NCI-H82 (cell line): ENCODE measurements at places on chromosomes 1 and 21.

DNA sequence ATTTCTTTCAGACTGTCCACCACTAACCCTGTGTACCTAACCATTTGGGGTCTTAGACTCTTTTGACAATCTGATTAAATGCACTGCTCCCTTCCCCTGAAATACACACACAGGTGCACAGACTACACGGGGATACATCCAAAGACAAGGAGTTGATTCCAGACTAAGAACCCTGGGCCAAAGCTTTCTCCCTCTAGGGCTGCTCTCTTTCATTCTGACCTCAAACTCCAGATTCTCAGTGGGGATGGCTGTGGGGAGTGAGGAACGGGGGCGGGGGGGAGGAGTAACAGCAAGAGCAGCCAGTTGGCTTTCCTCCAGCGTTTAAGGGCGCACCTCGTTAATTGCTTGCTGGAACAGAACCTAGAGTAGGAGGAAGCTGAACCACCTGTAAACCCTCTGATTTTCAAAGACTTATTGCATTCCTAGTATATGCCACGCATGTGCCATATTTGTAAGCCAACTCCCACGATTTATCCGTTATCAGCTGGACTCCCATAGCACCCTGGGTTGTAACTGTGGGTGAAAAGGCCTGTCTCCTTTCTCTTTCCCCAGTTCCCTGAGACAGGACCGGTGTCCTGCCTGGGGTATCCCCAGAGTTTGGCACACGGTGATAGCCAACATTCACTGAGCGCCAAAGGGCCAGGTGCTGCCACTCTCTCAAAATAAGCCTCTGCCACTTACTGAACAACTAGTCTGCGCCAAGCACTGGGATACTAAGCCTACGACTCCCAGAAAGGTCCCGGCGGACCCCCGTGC, 920 bp downstream of the MTHFR start:
- DNase-seq = peak; percentile 42

GRCh38 chr1:222420633-222421032, 127.3 kb downstream of the HHIPL2 start:
- no peak for DNase-seq

GRCh38 chr1:158931055-158931737, at the start of gene PYHIN1:
TSS of gene PYHIN1 (plus strand) at chr1:158931552. CDS start at chr1:158936911, 5,359 bp downstream.
- DNase-seq = no peak

DNA sequence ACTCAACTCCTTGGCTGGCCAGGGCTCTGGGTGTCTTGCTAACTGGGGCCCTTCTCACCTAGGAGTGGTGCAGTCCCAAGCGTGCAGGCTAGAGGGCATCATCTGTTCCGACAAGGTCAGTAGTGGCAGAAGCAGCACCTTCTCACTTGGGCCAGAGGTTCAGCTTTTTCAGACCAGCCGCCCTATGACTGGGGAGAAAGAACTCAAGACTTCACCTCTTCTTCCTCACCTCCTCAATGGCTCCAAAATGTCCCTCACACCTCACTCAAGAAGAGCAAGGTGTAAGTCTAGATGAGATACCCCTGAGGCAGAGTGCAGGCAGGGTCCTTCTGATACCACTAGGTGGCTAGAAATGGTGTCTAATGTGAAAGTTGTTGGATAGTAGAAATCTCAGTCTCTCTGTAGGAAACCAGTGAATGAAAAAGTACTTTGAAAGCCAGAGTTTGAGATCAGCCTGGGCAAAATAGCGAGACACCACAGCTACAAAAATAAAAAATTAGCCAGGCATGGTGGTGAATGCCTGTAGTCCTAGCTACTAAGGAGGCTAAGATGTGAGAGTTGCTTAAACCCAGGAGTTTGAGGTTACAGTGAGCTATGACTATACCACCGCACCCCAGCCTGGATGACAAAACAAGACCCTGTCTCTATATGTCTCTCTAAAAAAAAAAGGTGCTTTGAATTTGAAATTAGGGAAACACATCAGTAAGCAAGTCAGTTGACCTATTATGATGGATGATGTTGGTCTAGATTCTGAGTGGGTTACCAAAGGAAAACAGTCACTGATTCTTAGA, 8.6 kb upstream of the IL20 start:
- peak; percentile 22 for DNase-seq

DNA sequence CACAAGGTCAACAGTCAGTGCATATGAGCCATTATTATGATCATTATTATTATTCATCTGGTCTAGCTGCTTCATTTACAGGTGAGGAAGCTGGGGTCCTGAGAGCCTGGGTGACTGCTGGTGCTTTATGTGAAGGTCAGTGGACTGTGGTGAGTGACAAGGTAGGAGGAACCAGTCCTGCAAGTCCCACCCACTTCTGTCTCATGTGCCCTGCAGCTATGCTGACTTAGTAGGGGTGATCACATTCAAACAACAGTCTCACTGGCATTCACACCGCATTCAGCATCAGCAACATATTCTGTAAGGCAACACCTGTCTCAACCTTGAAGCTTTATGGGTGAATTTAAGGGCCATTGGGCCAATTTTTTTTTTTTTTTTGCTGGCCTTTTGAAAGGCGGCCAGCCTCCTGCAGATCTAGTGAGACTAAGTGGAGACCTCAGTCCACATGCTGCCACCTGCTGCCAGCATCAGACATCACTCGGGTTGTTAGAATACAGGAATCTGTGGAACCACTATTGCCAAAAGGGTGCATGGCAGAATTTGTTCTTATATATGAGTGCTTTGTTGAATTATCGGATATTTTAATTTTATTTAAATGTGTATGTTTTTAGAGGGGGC, 59.9 kb upstream of the CACNA1E start:
- peak; percentile 69 for DNase-seq

GRCh38 chr1:43545339-43545694, 14.6 kb downstream of the PTPRF start:
- no peak for DNase-seq

- no peak for DNase-seq
These were observed 10.1 kb downstream of the EIF2B3 start for GRCh38 chr1:44976252-44976651.

GRCh38 chr21:18655931-18656330, 252.3 kb upstream of the TMPRSS15 start:
- no peak for DNase-seq

DNA sequence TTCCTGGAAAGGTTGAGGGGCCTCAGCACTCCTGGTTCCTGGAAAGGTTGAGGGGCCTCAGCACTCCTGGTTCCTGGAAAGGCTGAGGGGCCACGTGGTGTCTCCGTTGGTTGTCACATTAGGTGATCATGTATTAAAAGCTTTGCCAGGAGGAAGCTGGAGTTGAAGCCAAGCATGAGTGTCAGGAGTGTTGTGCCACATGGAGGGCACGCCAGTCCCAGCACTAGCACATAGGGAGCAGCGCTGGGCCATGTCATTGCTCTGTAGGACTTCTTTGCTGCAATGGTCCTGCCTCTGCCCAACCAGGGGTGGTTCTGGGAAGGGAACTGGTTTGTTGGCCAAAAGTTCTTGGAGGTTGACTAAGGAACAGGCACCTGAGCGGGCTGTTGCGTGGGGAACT, 13.3 kb downstream of the ATP5PO start:
- DNase-seq = no peak

DNA sequence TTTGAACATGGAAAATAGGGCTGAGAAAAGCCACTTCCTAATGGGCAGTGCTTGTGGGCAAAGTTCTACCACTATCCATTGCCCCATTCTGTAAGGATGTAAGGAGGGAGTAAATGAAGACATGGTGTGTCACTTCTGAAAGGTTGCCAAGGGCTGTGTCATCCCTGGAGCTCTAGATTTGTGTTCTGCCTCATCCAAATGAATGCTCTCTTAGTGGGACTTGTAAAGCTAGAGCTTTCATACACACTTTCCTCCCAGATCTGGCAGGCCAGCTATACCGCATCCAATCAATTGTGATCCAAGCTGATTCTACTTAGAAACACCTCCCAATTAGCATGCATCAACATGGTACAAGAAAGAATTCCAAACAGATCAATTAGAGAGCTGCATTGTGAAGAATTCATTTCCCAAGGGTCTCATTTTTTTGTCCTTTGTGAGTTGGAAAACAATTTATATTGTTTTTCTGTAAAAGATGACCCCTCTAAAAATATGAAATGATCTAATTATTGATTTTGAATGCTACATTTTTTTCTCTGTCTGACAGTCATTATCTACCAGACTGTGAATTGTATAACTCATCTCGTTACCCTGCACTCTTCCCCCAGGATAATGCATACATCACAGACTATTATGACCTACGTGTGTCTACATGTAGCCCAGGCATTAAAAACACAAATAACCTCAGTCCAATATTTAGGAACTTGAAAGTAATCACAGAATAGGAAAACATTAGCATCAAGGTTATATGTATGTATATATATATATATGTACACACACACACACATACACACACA, 117.1 kb upstream of the DUSP10 start:
- no peak for DNase-seq

DNA sequence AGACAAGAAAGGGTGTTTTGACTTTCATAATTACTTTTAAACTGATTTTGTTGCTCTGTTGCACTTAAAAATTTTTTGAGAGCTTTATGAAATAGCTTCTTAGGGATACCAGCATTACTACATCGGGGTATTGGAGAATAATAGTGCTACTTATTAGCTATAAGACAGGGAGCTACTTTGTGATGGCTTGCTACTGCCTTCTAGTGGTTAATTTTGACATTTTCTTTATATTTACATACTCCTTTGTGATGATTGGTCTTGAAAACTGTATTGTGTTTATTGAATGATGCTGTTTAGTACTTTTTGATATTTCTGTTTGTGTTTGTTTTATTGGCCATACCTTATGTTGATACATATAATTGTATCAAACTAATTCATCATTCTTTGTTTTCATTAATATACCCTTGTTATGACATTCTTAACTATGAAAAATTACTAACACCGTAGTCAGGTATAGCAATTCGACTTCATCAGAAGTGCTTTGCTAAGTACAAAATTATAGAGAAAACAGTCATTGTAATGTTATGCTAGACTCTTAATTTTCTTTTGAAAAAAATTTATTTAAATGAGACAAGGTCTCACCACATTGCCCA, 85.5 kb downstream of the CLIC4 start:
- peak; percentile 87 for DNase-seq

DNA sequence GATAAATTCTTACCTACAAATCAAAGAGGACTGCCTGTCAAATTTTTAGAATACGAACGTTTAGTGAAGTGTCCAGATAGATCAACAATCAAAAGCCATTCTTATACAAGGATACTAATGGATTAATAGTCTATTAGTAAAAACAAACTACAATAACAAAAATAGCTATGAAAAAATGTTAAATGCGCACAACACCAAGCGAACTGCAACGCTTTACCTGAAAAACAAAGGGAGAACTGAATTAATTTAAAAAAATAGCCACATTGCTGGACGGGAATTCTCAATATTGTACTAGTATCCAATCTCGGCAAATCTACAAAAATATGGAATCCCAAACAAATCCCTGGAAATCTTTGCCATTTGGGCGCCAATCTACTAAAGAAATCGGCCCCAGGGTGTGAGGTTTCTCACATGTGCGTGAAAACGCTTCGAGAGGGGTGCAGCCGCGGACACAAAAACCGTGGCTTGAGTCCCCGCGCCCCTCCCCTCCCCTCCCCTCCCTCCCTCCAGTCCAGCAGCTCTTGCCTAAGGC, 55.6 kb downstream of the TRAF5 start:
- DNase-seq = no peak

- DNase-seq = peak; percentile 65
These were observed 124.6 kb upstream of the CAMK1G start for GRCh38 chr1:209458921-209459320.

- DNase-seq = no peak
These were observed 2.5 kb downstream of the PDZK1IP1 start for GRCh38 chr1:47187231-47187925.

GRCh38 chr1:202661136-202661845, 49.0 kb downstream of the SYT2 start:
- no peak for DNase-seq

- peak; percentile 69 for DNase-seq
These were observed 26.8 kb downstream of the PTTG1IP start for GRCh38 chr21:44846485-44847260.

GRCh38 chr1:67019600-67020136, 34.3 kb downstream of the SLC35D1 start:
- DNase-seq = peak; percentile 19

DNA sequence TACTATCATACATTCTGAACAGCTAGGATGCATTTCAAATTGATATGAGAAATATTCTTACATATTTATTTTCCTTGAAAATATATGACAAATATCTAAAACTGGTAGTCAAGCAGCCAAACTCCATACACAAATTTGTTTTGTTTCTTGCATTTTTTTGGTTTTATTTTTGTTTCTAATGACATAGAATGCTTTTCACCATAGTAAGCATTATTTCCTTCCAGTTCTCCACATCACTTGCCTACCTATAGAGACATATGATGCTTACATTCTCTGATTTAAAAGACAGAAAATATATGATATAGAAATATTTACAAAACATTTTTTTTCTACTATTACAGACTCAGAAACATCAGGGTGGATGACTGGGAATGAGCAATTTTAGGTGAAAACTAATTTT, 726.4 kb upstream of the ADGRL4 start:
- DNase-seq = no peak

DNA sequence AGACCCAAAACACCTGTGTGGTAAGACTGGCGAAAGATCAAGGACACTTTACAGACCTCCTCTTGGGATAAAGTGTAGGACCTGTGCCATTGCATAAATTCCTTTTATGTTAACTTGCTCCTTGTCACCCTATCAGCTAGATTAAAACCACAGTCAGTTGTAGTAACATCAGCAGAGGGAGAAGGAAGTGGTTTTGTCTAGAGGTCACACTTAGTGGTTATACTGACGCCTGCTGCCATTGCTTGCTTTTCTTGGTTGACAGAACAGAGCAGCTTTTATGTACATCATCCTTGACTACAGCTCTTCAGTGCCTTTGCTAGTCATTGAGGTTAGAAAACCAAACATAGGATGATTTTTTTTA, 101.4 kb downstream of the PBX1 start:
- DNase-seq = no peak

DNA sequence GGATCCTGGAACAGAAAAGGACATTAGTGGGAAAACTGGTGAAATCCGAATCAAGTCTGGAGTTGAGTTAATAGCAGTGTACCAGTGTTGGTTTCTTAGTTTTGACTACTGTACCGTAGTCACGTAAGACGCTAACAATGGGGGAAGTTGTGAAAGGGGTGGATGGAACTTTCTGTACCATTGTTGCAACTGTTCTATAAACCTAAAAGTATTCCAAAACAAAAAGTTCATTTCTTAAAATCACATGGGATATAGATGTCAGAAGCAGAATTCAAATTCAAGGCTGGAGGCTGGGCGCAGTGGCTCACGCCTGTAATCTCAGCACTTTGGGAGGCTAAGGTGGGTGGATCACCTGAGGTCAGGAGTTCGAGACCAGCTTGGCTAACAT, 16.9 kb downstream of the ARHGEF19 start:
- no peak for DNase-seq

DNA sequence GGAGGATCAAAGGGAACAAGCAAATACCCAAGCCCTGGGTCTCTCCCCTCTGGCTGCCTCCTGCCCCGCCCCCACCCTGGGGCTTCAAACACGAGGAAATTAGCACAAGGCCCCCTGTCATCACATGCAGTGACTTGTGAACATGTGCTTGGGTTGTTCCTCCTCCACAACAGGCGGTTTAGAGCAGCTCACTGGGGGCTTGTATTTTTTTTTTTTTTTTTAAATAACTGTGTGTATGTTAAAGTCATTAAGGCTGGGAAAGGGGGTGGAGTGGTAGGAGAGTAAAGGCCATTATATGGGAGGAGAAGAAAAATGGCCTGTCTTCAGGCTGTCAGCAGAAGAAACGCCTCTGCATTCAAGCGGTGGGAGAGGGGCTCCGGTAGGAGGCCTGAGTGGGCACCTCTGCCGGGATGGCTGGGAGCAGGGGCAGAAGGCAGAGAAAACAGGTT, 64.2 kb downstream of the PLXNA2 start:
- no peak for DNase-seq

- DNase-seq = peak; percentile 70
These were observed 20.6 kb upstream of the TBX15 start for GRCh38 chr1:119008483-119009311.

GRCh38 chr1:99657213-99658030, 11.5 kb downstream of the PALMD start:
- DNase-seq = no peak
